Kidney tubule cell (primary cell): ENCODE measurements at places on chromosomes 12 and 14.

DNA sequence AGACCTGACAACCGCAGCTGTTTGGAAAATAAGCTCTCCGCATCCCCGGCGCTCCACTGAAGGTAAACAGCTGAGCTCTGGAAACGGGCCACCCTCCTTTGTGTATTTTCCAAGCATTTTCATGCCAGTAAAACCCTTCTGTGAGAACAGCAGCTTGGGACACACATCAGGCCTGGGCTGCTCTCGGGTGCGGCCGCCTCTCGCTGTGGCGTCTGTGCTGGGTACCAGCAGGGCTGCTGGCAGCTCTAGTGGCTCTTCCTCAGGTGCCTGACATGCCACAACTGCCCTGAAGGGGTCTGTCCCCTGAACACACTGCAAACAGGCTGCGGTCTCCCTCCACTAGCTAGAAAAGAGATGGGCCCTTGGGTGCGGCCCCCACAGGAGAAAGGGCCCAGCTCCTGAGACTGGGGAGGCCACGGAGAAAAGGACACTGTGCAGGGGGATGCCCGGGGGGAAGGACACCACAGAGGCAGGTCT is 96.3 kb downstream of the ITPK1 start:
- DNase-seq = no peak

- no peak for DNase-seq
Observed at GRCh38 chr12:123491056-123491455, 33.1 kb downstream of the SNRNP35 start.

GRCh38 chr12:32820376-32820931 is 64.8 kb upstream of the YARS2 start:
- DNase-seq = no peak

DNA sequence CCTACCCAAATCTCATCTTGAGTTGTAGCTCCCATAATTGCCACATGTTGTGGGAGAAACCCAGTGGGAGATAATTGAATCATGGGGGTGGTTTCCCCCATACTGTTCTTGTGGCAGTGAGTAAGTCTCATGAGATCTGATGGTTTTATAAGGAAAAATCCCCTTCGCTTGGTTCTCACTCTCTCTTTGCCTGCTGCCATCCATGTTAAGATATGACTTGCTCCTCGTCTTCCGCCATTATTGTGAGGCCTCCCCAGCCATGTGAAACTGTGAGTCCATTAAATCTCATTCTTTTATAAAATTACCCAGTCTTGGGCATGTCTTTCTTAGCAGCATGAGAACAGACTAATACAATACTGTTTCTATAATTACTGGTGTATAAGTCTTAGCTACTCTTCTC is 6.5 kb upstream of the BCAT1 start:
- DNase-seq = no peak

DNA sequence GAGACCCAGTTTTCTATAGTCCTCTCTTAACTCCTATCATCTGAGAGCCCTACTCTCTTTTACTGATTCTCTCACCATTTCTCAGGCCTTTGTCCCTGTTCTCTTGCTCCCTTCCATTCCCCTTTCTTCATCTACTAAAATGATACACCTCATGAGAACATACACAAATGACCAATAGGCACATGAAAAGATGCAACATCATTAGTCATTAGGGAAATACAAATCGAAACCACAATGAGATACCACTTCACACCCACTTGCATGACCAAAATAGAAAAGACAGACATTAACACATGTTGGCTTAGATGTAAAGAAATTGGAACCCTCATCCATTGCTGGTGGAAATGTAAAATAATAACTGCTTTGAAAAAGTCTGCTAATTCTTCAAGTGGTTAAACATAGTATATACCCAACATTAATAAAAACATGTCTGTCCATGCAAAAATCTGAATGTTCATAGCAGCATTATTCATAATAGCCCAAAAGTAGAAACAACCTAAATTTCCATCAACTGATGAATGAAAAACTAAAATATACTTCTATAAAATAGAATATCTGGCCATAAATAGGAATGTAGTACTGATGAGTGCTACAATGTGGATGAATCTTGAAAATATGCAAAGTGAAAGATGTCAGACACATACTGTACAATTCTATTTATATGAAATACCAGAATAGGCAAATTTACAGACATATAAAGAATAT is 66.0 kb downstream of the DENND5B start:
- DNase-seq = peak; percentile 51

DNA sequence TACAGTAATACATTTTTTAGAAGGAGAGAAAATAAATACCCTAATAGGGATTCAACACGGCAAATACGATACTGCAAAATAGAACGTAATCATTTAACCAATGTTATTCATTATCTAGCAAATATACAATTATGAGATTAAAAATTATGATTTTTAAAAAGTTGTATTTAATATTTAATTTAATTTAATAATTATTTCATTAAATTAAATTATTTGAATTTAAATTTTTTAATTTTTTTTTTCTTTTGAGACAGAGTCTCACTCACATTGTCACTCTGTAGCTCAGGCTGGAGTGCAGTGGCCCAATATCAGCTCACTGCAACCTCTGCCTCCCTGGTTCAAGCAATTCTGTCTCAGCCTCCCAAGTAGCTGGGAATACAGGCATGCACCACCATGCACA is 42.0 kb downstream of the GXYLT1 start:
- DNase-seq = no peak

GRCh38 chr12:83083616-83084015 is 396.9 kb downstream of the TMTC2 start:
- DNase-seq = no peak

DNA sequence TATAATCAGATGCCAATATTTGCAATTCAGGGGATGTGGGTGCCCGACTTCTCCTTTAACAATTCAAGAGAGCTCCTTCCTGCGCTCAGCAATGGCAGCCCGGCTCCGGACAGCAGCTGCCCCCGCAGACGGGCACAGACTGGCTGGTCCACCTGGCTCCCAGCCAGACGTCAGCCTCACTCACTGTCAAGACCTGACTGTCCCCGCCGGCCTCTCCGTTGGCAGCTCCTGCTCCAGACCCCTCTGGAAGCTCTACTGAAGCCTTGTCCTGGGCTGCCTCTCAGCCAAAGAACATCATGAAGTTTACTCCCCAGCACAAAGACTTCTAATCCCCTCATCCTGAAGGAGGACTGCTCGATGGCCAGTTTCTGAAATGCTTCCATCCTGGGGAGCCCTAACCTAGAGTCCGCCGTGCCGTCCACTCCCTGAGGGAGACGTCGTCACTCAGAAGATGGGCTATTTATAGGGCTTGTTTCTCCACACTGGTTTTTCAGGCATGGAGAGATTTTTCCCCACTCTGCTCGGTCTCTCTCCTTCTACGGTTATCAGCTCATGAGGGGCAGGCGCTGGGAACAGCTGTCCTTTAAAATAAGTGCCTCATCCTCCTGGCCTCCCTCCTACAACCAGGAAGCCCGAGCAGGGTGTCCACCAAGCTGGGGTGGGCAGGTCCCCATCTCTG is 126.2 kb downstream of the RFLNA start:
- no peak for DNase-seq

DNA sequence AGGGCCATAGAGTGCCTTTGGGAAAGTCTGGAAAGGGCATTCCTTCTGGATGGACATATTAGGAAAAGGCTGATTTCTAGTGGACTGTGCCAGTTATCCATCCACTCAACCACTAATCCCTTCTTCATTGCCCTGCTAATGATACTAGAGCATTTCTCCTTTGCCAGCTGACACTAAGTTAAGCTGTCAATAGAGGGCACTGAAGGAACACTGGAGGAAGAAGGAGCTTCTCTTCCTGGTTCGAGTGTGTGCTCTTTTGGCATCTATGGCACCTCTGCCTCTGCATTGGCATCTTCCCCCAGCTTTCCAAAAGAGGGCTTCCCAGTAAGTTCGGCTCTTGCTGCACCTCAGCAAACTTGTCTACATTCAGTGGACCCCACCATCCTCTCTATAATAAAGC is 165.4 kb downstream of the DERA start:
- DNase-seq = peak; percentile 58
